ENCODE measurements at places on chromosomes 2 and 18. TPM values are rescaled to one million over a fixed set of nuclear protein-coding genes. Genes with fewer than 3 reads are reported as not detected.

HOXD12 gene
- not detected for total RNA-seq

TMEM178A gene
- total RNA-seq: 1.8 TPM

SLC40A1 gene
- 2.3 TPM for total RNA-seq

MRPL53 gene
- total RNA-seq: 49.9 TPM

TBR1 gene
- total RNA-seq: under 0.01 TPM

ARHGEF33 gene
- 1.4 TPM for total RNA-seq

CXCR2 gene
- 0.24 TPM for total RNA-seq

AQP12A gene
- total RNA-seq: not detected

VIL1 gene
- not detected for total RNA-seq

BOLL gene
- total RNA-seq: 0.08 TPM

ELOA2 gene
- not detected for total RNA-seq

HOXD11 gene
- not detected for total RNA-seq

ALLC gene
- total RNA-seq: not detected

CCDC68 gene
- 20.2 TPM for total RNA-seq
